ENCODE measurements at places on chromosomes 6 and 20.

GRCh38 chr6:89952105-89952671 lies 57.9 kb downstream of the GJA10 start:
- no peak for DNase-seq

GRCh38 chr20:41989935-41990635 lies 371.9 kb upstream of the CHD6 start:
- DNase-seq, result no peak

- DNase-seq, result no peak
Measured at GRCh38 chr6:130697271-130697994, 129.8 kb upstream of the SMLR1 start.

DNA sequence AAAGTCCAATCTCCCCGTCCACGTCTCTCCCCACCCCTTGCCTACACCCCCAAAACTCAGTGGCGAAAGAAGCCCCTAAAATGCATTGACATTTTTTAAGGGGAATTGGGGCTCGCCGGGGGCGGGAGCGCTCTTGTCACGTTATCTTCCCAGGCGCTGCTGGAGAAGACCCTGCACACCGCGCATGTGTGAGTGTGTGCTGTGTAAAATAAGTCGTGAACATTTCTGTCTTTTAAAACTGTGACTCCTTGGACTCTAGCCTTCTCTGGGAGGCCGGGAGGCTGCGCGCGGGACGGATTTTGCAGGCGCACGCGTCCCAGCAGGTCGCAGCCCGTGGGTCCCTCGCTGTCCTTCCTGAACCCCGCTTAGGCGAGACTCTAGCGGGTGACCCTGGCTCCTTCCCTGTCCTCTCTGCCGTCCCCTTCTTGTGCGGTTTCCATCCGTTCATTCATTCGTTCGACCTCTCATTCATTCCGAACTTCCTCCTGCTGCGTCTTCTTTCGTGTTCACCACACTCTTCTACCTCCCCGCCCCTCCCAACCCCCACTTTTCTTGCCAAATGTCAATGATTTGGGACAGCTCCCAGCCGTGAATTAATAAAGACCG lies 2.2 kb downstream of the NRN1 start:
- no peak for DNase-seq

DNA sequence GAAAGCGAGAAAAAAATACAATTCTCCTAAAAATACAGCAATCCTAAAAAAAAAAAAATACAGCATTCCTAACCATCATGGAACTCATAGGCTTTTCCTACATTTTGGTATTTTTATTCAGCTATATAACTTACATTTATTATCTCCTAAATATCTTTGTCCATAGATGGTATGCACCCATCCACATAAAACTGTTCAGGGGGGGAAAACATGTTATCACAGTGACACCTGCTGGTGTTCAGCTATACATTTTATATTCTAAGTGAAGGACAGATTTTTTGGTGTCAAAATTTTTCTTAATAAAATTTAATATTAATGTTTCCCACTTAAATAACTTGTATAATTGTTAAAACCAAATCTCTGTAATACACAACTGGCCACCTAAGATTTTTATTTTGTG lies 58.0 kb downstream of the BLOC1S5 start:
- DNase-seq, result no peak
